ENCODE measurements at places on chromosomes 2 and 18. TPM values are rescaled to one million over a fixed set of nuclear protein-coding genes. Genes with fewer than 3 reads are reported as not detected.
A peak's percentile ranks its signal among the peaks of the same experiment; 100 is the strongest.

DNA sequence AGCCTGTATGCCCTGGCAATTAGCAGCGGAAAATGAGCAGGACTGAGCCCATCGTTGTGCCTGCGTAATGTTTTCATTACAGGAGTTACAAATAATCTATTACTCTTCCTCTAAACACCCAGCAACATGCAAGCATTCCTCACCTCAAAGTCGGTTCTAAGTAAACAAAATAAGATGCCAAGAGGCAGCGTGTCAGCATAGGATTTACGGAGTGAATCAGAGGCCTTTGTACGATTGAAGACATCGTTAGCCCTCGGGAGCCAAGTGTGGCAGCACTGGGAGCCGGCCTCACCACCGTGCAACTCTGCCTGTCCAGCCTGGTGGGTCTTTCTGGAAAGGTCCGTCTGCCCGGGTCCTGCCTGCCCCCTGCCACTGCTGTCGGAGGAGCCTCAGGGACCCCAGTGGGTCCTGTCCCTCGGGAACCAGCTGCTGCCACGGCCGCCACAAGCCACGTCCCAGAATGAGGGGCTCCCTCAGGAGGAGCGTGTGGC, 80.1 kb upstream of the CTDP1 start:
- H3K27me3 ChIP-seq: peaks cover 12% of the 10 kb centered on the region
- H3K36me3 ChIP-seq: no peaks in the 10 kb centered on the region
- H3K4me3 ChIP-seq: no peak overlapping the region

DNA sequence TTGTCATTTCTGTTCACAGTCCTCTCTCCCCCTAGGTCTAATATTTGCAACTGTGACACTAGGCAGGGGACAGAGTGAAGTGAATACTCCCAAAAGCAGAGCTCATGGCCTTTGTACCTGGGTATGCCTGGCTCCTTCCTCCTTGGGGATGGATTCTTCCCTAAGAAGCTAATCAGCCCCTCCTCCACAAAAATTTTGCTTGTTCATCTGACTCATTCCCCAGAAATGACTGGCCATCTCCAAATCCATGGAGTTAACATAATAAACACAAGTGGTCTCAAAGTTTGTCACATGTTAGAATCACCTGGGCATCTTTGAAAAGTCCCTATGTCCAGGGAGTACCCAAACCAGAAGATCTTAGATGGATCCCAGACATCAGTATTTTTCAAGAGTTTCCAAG, 65.3 kb downstream of the SUCLG1 start:
- no peak overlapping the region for H3K27ac ChIP-seq
- no peaks in the 10 kb centered on the region for H3K36me3 ChIP-seq
- H3K4me3 ChIP-seq: no peak overlapping the region
- H3K27me3 ChIP-seq: no peaks in the 10 kb centered on the region
- no peak for DNase-seq
- no peaks in the 10 kb centered on the region for H3K4me1 ChIP-seq

GRCh38 chr2:159066541-159067156, 98.2 kb downstream of the TANC1 start:
- no peak overlapping the region for H3K27ac ChIP-seq
- peaks cover 17% of the 10 kb centered on the region for H3K4me1 ChIP-seq
- H3K27me3 ChIP-seq: no peaks in the 10 kb centered on the region
- no peak for DNase-seq
- no peaks in the 10 kb centered on the region for H3K36me3 ChIP-seq
- no peak overlapping the region for H3K4me3 ChIP-seq

DNA sequence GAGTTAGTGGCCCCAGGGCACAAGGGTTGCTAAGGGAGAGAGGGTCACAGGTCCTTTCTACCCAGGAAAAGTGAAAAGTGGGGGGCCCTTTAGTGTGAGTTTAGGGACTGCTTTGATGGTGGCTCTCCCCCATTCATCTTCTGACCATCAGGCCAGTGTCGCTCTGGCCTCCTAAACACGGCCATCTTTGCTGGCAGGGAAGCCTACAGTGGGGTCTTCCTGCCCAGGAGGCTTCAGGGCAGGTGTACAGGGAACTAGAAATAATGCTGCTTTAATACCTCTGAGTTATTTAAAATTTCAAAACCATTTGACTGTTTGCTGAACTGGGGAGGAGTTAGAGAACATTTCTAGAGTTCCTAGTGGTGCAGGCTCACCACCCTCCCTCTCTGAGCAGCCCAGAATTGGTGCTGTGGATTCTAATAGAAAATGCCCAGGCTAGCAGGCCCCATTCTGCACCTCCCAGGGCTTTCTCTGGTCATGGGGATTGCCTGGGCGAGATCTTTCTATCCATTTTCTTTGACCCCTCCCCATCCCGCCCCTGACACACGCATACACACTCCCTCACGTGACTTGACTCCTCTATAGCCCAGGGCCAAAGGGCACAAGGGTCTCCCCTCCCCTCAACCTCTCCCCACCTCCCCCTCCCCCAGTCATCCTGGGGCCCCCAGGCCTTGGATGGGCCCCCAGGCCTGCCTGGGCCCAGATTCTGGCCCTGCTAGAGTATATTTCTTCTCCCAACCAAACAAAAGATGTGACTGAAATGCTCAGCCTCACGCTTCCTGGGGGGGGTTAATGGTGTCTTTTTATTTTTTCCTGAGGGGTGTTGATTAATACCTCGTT, 3.1 kb downstream of the PKDCC start:
- no peaks in the 10 kb centered on the region for H3K36me3 ChIP-seq
- no peak for DNase-seq
- peak overlapping the region; percentile 84 for H3K27ac ChIP-seq
- H3K4me1 ChIP-seq: peaks cover 46% of the 10 kb centered on the region
- peaks cover 12% of the 10 kb centered on the region for H3K27me3 ChIP-seq
- H3K4me3 ChIP-seq: peak overlapping the region; percentile 71

- H3K4me1 ChIP-seq: peaks cover 60% of the 10 kb centered on the region
- no peak overlapping the region for H3K4me3 ChIP-seq
- H3K27me3 ChIP-seq: no peaks in the 10 kb centered on the region
- no peak for DNase-seq
- no peak overlapping the region for H3K27ac ChIP-seq
- H3K36me3 ChIP-seq: no peaks in the 10 kb centered on the region
Measured at GRCh38 chr2:48345176-48345575, 184.8 kb upstream of the STON1 start.

DNA sequence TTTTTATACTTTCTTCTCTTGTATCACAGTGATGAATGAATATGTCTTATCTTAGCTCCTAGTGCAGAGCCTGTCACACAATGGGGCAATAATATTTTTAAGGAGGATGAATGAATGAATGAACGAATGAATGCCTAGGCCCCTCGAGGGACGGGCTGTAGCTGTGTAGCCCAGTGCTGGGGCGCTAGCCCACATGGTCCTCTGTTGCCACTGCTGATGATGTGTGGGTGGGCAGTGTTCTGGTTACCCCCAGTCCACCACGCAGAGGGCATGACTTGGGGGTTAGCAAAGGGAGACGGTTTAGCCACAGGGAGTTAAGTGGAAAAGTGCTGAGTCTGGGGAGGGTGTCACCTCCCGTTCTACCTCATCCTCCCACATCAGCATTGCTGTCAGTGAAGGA, 134.2 kb downstream of the SMAD7 start:
- H3K27ac ChIP-seq: no peak overlapping the region
- no peaks in the 10 kb centered on the region for H3K4me1 ChIP-seq
- H3K4me3 ChIP-seq: no peak overlapping the region
- no peaks in the 10 kb centered on the region for H3K27me3 ChIP-seq

DNA sequence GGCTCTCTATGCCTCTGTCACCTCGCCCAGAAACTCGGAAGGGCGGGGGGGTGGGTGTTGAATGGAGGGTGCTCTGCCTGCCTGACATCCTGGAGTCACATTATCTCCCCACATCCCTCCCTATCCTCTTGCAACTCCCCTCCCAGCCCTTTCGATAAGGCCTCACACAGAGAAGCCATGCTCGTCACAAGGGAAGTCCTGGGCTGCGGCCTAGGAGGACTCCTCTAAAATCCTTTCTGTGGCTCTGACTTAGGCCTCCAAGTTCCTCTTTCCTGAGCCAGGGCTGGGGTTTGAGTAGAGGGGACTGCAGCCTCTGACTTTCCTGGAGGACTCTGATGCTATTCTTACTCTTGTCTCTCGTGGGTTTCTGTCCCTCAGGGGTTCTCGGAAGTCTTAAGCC, 75.0 kb upstream of the PKDCC start:
- no peak for DNase-seq
- H3K36me3 ChIP-seq: no peaks in the 10 kb centered on the region
- H3K4me3 ChIP-seq: no peak overlapping the region
- H3K4me1 ChIP-seq: peaks cover 3% of the 10 kb centered on the region

GRCh38 chr18:49610022-49610445, 48.2 kb downstream of the LIPG start:
- no peaks in the 10 kb centered on the region for H3K36me3 ChIP-seq
- no peaks in the 10 kb centered on the region for H3K4me1 ChIP-seq
- H3K27me3 ChIP-seq: no peaks in the 10 kb centered on the region
- H3K4me3 ChIP-seq: no peak overlapping the region
- H3K27ac ChIP-seq: no peak overlapping the region

DNA sequence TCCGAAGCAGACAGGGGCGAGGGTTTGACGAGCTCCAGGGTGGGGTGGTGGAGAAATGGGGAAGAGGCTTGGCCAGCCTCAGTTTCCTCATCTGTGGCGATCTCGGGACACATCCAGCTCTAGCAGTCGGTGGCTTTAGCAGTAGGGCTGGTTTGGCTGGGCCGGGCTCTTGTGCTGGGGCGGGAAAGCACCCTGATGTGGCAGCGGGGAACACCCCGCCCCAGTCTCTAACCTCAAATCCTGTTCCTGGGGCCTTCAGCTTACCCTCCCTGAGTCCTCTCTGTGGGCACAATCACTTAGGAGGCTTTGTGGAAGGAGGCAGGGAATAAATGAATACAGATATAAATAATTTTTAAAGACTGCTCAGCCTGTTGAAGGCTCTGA, 26.5 kb upstream of the MCFD2 start:
- H3K27ac ChIP-seq: peak overlapping the region; percentile 91
- H3K4me1 ChIP-seq: peaks cover 22% of the 10 kb centered on the region
- peak overlapping the region; percentile 79 for H3K4me3 ChIP-seq
- peak; percentile 75 for DNase-seq

DNA sequence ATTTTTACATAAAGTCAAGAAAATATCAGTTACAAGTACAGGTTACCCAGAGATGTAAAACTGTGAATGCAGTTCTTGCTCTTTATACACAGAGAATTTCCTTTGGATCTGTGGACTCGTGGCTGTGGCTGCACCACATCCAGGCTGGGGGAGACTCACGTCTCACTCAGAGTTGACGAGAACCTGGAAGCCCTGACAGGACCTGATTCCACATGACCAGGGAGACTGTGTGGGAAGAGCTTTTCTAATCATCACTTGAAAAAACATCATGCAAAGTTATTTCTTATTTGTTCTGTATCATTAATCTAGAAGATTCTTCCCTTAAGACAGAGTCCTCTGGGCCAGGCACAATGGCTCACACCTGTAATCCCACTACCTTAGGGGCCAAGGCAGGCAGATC, 1159.0 kb downstream of the RPIA start:
- no peak overlapping the region for H3K4me3 ChIP-seq
- no peaks in the 10 kb centered on the region for H3K4me1 ChIP-seq
- no peak for DNase-seq
- H3K27me3 ChIP-seq: peaks cover 7% of the 10 kb centered on the region
- no peak overlapping the region for H3K27ac ChIP-seq

DNA sequence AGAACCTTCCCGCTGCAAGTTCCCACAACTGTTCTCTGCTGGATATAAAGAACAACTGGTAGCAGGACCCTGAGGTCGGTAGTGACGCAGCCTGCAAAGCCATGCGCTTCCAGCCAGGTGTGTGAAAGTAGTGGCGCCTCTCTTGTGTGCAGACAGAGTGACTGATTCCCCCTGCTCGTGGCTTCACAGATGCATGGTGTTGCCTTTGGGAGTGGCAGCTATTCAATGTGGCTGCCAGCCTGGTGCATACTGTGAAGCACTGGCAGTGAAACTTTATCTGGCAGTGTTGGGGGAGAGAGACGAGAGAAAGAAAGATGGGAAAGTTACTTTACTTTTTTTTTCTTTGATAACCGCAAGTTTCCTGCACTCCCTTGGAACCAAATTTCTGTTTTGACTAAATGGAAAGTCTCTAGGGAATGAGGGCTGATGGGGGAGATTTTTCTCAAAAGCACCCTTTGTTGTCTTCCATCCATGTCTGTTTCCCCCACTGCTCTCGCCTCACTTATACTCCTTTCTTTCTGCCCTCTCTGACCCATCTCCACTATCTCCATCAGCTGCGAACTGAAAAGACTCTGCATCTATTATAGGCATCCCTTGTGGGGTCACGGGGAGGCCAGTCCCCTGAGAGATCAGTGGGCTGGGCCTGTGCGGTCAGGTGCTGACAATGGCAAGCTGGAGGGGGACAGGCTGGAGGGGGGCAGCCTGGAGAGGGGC, 90.0 kb upstream of the TNP1 start:
- DNase-seq: no peak
- H3K27me3 ChIP-seq: no peaks in the 10 kb centered on the region
- no peak overlapping the region for H3K27ac ChIP-seq
- H3K4me1 ChIP-seq: no peaks in the 10 kb centered on the region
- no peak overlapping the region for H3K4me3 ChIP-seq
- no peaks in the 10 kb centered on the region for H3K36me3 ChIP-seq

DNA sequence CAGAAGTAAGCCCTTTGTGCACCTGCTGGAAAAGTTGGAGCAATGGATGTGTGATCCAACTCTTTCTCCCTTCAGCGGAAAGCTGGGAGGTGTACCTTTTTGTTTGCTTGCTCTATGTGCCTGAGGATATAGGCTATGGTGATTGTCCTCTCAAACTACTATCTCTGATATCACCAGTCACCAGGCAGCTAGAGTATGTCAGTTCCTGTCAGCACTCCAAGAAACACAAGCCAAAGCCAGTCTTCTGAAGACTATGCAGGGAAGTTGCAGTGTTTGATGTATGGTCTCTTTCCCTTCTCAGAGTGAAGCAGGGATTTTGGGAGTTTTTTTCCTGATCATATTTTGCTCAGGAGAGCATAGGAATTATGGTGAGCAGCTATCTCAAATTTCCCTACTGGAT, 146.4 kb downstream of the PTH2R start:
- no peaks in the 10 kb centered on the region for H3K36me3 ChIP-seq
- H3K27me3 ChIP-seq: no peaks in the 10 kb centered on the region
- no peaks in the 10 kb centered on the region for H3K4me1 ChIP-seq
- no peak overlapping the region for H3K27ac ChIP-seq
- H3K4me3 ChIP-seq: no peak overlapping the region
- DNase-seq: no peak

GRCh38 chr2:25339791-25340180, 1.9 kb downstream of the DNMT3A start:
- H3K27ac ChIP-seq: peak overlapping the region; percentile 88
- H3K27me3 ChIP-seq: no peaks in the 10 kb centered on the region
- peak overlapping the region; percentile 96 for H3K4me3 ChIP-seq
- peaks cover 33% of the 10 kb centered on the region for H3K4me1 ChIP-seq
- no peaks in the 10 kb centered on the region for H3K36me3 ChIP-seq

- no peaks in the 10 kb centered on the region for H3K36me3 ChIP-seq
- no peaks in the 10 kb centered on the region for H3K27me3 ChIP-seq
- no peak overlapping the region for H3K27ac ChIP-seq
- H3K4me1 ChIP-seq: peaks cover 13% of the 10 kb centered on the region
- no peak for DNase-seq
- no peak overlapping the region for H3K4me3 ChIP-seq
Measured at GRCh38 chr2:102258386-102259074, 52.8 kb upstream of the IL1RL1 start.

GRCh38 chr2:218418717-218419458, at the start of gene VIL1:
Gene VIL1 (plus strand): TSS chr2:218419123. CDS start chr2:218423779, 4,656 bp downstream.
- H3K27ac ChIP-seq: no peak within 1 kb of the TSS
- no peaks in the 10 kb centered on the region for H3K27me3 ChIP-seq
- H3K4me3 ChIP-seq: no peak within 1 kb of the TSS
- DNase-seq: peak; percentile 89
- H3K4me1 ChIP-seq: no peaks in the 10 kb centered on the region
- no peaks in the 10 kb centered on the region for H3K36me3 ChIP-seq

Gene ZNF385B
- total RNA-seq: 41.4 TPM

Gene ICOS
- not detected for total RNA-seq

Gene CACNB4
- 6.4 TPM for total RNA-seq

Gene KIF5C
- 4.3 TPM for total RNA-seq

Gene OTX1
- total RNA-seq: not detected

Gene LBX2
- 2.6 TPM for total RNA-seq

Gene BOLL
- not detected for total RNA-seq

Gene PKDCC
- total RNA-seq: 79.9 TPM

Gene DCDC2C
- not detected for total RNA-seq

Gene TCF23
- total RNA-seq: not detected

Gene MOCOS
- total RNA-seq: 1.5 TPM

Measured in stomach (tissue), 19 donors.